Umbilical cord (tissue), 2 donors: ENCODE measurements at places on chromosomes 7 and 10. TPM values are rescaled to one million over a fixed set of nuclear protein-coding genes. Genes with fewer than 3 reads are reported as not detected.
A peak's percentile ranks its signal among the peaks of the same experiment; 100 is the strongest.

Gene TEX47
- total RNA-seq = 1.2 TPM

Gene HOXA10
- total RNA-seq = 14.2 TPM

Gene SPDYE2
- total RNA-seq = 2.6 TPM

Gene PSMG3
- total RNA-seq = 11.8 TPM

- peak; percentile 12 for DNase-seq
Observed at GRCh38 chr7:74302745-74303221, 13.6 kb downstream of the CLIP2 start.

Gene SCD
- 52.0 TPM for total RNA-seq

GRCh38 chr10:89808842-89809241 is 107.5 kb downstream of the KIF20B start:
- DNase-seq = peak; percentile 47

Gene ZNF804B
- total RNA-seq = 7.7 TPM

- DNase-seq = no peak
Observed at GRCh38 chr10:63391812-63392211, 74.0 kb downstream of the JMJD1C start.

Gene PRPS1L1
- 3.9 TPM for total RNA-seq

GRCh38 chr10:98168766-98169165 is 34.3 kb downstream of the R3HCC1L start:
- DNase-seq = no peak

DNA sequence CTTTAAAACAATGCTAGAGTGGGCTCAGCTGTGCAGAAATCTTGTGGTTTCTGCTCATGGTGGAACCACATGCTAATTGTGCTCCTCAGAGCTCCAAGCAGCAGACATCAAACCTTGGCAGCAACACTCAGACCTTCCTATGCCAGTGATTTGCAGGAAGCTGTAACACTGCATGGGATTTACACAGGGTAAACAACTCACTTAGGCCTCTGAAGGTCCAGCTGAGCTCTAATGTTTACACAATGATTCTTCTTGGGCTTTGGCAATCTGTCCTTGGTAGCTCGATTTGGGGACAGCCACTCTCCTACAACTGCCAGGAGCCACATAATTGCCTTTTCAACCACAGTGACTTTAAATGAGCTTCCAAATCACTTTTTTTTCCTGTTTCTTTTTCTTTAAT is 97.7 kb upstream of the PDLIM1 start:
- DNase-seq = no peak

GRCh38 chr10:53284615-53285182 is 512.1 kb upstream of the MBL2 start:
- DNase-seq = no peak

DNA sequence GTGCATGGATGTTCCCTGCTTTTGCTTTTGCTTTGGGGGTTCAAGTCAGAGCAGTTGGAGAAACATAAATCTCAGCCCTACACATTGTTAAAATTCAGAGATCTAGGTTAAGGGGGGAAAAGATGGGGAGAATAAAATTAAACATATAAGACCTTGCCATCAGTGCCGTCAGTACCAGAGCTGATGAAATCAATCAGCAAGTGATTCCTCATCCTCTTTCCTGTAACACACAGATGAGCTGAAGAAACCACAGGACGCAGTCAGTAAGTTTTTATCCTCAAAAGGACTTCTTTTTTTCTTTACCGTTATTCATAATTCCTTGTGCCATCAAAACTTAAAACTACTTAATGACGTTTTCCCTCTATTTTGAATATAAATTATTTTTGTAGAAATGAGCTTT is 5.9 kb downstream of the HECW1 start:
- DNase-seq = no peak

- DNase-seq = no peak
Observed at GRCh38 chr7:152521420-152522337, 85.9 kb upstream of the KMT2C start.

Gene GCK
- 1.2 TPM for total RNA-seq

- peak; percentile 66 for DNase-seq
Observed at GRCh38 chr10:20622531-20623211, 274.4 kb downstream of the NEBL start.

GRCh38 chr10:43220657-43221418 is 46.0 kb downstream of the RASGEF1A start:
- DNase-seq = no peak

- DNase-seq = no peak
Observed at GRCh38 chr10:118333871-118334270, 8.3 kb downstream of the FAM204A start.

DNA sequence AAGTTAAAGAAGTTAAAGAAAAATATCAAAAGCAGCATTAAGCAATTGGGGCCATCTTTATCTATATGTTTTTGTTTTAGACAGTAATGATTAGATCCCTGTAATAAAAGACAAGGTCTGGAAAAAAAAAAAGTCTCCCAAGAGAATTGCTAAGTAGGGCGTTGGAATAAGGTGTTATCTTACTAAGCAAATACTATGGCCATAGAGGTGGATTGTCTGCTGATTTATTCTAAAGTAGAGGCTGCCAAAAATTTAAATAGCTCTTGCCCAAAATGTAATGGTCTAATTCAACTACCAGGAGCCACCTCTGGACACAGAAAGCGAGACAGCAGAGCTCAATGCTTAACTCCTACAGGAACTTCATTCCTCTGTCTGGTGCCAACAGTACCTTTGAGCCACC is 71.6 kb downstream of the HERPUD2 start:
- no peak for DNase-seq

Gene UCMA
- total RNA-seq = 3.9 TPM

DNA sequence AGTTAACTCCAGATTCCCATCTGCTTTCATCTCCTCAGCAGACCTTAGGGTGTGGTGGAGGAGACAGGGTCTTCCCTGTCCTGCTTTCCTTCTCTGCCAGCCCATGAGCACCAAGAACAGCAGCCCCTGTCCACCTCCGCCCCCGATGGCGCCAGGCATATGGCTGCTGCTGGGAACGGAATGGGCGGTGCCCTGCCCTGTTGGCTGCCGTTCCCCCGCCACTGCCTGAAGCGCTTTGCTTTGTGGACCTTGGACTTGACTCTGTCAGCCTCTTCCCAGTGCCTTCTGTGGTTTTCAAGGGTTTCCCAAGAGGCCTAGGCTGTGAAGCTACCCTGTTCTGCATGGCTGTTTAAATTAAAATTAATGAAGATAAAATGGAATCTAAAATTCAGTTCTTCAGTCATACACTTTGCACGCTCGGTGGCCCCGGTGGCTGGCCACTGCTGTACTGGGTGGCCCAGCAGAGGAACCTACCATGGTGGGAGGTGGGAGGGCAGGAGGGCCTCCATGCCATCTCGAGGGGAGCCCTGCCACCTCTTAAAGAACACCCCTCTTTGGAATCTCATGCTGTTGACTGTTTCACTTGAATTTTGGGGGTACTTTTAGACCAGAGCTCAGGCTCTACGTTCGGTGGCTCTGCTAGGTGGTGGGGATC is 78.7 kb downstream of the NKX6-2 start:
- no peak for DNase-seq

DNA sequence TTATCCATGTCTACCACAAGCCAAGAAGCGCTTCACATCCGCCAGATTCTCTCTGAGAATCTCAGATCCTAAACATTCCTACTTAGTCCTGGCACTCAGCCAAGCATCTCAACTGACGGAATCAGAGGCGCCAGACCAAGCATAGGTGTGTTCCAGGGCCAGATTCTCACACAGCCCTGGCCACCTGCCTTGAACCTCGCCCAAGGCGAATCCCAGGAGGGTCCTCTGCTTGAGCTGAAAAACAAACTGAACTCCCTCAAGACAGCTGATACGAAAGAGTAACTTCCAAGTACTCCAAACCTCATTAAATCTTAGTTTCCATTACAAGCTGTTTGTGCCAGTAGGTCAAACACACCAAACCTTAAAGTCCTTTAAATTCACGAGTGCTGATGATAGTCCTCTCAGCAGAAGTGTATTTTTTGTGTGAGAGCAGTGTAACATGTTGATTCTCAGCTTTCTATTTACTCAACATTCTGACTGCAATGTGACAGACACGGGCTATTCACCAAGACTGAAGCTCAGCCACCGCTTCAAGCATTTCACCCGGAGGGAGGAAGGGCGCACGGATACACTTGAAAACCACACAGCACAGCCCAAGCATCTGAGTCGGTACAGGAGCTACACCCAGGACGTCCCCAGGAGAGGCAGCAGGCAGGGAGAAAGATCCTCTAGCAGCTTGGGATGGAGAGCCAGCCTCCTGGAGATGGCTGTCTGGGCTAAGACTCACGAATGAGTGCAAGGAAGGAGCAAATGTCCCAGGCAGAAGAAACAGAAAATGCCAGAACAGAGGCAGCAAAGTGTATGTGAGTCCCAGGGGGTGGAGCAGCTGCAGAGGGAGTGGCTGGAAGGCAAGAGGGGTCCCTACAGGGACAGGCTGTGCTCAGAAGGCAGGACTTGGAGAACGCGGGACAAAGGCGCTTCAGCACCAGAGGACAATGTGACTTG is 6.0 kb downstream of the PARD3 start:
- DNase-seq = peak; percentile 59

GRCh38 chr10:49653273-49653929 is 26.1 kb upstream of the C10orf53 start:
- no peak for DNase-seq

DNA sequence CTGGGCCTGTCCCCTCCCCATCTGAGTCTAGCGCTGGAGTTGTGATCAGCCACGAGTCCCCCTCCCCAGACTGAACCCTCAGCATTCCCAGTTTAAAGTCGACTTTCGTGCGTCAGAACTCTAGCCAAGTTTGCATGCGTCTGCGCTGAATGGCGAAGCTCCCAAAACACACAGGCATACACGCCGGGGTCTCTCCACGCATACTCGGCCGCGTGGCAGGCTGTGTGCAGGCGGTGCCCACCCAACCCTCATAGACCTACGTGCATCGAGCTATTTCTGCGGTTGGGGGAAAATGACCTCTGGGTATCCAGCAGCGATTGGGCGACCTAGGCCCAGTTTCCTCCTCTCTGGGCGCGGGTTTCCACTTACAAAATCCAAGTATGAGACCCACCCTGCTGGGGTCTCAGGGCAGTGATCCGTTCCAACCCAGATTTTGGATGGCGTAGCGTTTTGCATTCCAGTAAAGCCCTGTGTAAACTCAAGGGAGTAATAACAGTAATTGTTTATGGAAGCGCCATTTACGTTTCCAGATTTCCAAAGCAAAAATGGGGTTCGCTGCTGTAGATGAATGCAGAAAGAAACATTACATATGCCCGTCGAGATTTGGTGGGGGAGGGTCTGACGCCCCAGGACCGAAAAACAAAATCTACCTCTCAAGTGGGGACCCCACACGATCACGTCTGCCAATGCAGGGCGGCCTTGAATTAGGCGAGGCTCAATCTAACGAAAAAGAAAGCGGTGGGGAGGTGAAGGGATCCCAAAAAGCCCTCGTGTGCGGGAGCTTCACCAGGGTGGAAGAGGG is 2.0 kb upstream of the HMX3 start:
- DNase-seq = no peak

DNA sequence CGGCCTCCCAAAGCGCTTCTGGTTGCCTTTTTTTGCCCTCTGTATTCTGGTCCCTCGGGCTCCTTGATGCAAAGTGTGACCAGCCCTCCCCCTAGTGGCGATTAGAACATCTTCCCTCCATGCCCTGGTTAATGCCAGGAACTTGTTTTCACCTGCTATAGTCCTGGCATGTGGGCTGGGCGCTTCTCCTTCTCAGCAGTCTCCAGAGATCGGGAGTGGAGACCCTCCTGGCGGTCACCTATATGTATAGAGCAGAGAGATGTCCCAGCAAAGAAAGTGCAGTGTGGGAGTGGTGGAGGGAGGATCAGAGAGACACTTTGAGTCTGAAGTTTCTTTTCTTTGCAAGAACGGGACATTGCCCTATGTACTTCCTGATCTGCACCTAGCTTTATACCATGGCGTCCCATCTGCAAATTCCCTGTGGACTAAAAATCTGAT is 264.1 kb downstream of the OTUD1 start:
- peak; percentile 46 for DNase-seq

Gene PTER
- 14.4 TPM for total RNA-seq

Gene MEOX2
- 6.5 TPM for total RNA-seq

- peak; percentile 80 for DNase-seq
Observed at GRCh38 chr7:134866617-134867016, 87.2 kb downstream of the CALD1 start.

GRCh38 chr10:33189808-33190207 is 144.7 kb downstream of the NRP1 start:
- DNase-seq = no peak

DNA sequence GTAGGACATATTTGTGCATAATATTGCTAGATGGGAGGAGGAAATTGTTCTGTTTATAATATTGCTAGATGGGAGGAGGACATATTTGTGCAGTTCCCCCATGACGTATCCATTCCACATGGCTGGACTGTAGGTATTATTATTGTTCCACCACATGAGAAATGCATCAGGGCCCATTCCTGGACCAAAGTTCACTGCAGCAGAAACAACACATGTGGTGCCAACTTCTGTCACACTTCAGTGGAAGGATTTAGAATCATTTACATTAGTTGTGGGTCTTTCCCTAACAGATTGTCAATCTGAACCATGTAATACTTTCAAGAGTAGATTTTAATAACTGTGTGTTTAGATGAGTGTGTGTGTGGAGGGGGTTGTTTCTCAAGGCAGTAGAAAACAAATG is 32.7 kb upstream of the MACC1 start:
- no peak for DNase-seq

- DNase-seq = no peak
Observed at GRCh38 chr10:101814466-101815071, 3.7 kb downstream of the OGA start.

Gene ANKRD1
- total RNA-seq = 10.4 TPM

Gene MTERF1
- total RNA-seq = 22.6 TPM

- DNase-seq = no peak
Observed at GRCh38 chr10:44668336-44668735, 242.8 kb upstream of the TMEM72 start.

DNA sequence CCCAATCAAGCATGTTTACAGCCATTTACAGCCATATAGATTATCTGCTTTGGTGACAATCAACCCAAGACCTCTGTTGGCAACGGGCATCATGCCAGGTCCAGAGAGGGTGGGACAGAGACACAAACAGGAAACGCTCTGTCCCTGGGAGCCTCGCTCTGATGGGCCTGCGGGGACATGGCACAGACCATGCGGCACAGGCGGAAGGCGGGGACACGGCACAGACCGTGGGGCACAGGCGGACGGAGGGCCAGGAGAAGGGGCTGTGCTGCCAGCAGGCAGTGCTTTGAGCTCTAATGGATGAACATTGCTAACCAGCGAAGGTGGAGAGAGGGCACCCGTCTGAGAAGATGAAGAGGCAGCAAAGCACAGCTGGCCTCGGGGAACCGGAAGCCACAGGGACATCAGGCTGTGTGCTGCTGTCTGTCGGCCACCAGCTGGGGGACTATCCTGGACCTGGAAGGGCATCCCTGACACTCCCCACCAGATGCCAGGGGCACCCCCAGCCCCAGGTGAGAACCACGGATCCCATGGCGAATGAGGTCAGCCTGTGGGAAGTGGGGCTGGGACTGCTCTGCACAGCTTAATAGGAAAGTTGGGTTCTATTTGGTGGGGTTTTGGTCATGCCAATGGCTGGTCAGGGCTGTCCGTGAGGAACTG is 61.0 kb downstream of the DIP2C start:
- DNase-seq = no peak

GRCh38 chr10:71193516-71193915 is 18.9 kb upstream of the UNC5B start:
- DNase-seq = no peak
